ENCODE measurements at places on chromosomes 11 and 22. TPM values are rescaled to one million over a fixed set of nuclear protein-coding genes. Genes with fewer than 3 reads are reported as not detected.

The SELENOM gene
- total RNA-seq = 297 TPM

The SERPINH1 gene
- total RNA-seq = 168 TPM

The CD248 gene
- 17.3 TPM for total RNA-seq

The CDC42EP1 gene
- 29.8 TPM for total RNA-seq

The LZTR1 gene
- 46.2 TPM for total RNA-seq

GRCh38 chr11:126809514-126810289 is 190.9 kb downstream of the KIRREL3 start:
- no peak for DNase-seq

DNA sequence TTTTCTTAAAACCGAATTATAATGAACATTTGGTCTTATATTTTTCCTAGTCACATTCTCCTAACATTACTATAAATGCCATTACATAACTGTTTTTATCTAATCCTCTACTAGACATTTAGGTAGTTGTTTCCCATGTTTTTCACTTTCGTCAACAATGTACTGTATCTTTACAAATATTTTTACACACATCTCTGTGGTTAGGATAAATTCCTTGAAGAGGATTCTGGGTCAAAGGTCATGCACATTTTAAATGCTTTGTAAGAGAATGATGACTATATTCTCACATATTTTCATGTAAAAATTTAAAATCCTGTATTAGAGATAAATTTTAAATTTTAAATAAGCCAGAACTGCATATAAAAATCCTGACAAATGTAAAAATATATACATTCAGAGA is 61.3 kb upstream of the CLNS1A start:
- no peak for DNase-seq

GRCh38 chr22:50731811-50732624 is 6.0 kb upstream of the ACR start:
- peak; percentile 52 for DNase-seq

DNA sequence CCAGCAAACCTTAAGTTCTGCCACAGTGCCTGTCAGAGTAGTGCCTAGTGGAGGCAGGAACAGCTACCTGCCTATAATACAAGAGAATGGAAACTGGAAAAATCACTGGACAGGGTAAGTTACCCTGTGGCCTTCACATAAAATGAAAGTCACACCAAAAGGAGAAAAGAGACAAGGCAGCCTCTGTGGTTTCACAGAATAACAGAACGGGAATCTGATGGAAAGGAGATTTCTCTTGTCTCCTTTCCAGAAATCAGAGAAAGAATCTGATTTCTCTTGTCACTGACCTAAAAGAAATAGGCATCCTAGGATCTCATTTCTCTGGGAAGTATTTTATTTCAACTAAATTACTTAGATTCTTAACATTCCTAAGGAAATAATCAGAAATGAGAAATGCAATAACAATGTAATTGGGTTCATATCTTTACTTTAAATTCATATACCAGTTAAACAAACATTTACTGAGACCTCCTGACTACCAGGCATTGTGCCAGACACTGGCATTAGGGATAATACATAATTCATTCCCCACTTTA is 41.6 kb downstream of the PRCP start:
- DNase-seq = no peak

DNA sequence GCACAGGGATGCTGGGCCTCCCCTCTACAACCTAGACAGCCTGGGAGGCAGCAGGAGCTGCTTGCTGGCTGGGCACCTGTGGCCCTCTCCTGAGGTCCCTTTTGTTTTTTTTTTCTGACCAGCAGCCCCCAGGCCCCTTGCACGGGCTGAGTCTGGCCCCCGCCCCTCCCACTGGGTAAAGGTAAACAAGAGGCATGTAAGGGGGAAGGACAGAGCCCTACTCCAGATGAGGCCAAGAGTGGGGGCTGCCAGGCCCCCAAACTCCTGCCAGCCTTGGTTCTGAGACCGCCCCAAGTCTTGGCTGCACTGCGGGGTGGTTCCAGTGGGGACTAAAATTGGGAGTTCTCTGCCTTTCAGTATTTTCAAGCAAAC is 9.2 kb downstream of the PLXNB2 start:
- DNase-seq = no peak

DNA sequence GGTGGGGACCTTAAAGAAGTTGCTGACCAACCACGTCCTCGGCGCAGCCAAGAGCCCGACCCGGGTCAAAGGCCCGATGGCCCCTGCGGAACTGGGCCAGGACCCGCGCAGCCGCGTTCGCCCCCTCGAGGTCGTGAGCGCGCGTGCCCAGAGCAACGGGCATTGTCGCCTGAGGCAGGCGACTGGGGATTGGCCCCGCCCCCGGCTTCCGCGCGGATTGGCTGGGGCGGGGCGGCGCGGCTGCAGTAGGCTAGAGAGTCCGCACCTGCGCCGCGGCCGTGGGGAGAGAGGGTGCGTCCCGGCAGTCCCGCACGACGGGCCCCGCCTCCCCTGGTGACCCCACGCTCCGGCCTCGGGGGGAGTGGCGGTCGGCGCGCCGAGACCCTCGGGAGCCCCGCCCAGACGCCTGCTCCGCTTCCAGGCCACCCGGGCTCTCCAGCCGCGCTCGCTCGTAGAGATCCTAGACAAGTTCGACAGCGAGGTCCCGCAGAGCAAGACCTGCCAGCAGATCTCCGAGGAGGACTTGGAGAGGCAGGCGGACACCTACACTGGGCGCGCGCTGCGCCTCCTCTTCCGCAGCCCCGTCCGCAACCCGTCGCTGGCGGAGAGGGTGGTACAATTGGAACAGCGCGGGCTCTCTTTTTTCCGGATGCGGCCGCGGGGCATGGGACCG is 8.3 kb upstream of the PPIL2 start:
- DNase-seq = no peak

- DNase-seq = no peak
These were observed 62.4 kb downstream of the GAS2 start for GRCh38 chr11:22728600-22729389.

DNA sequence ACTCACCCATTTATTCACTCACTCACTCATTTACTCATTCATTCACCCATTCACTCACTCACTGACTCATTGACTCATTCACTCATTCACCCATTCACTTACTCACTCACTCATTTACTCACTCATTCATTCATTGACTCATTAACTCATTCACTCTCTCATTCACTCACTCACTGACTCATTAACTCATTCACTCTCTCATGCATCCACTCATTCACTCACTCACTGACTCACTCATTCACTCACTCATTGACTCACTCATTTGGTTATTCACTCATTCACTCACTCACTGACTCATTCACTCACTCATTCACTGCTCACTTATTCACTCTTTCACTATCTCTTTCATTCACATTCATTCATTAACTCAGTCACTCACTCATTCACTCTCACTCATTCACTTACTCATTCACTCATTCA is 2.5 kb upstream of the MUC5AC start:
- no peak for DNase-seq
